ENCODE measurements at places on chromosomes 6 and 20.

GRCh38 chr20:63142933-63143332 lies 73.0 kb downstream of the YTHDF1 start:
- DNase-seq: no peak

- DNase-seq: no peak
Measured at GRCh38 chr20:61925555-61926252, 140.0 kb downstream of the TAF4 start.

DNA sequence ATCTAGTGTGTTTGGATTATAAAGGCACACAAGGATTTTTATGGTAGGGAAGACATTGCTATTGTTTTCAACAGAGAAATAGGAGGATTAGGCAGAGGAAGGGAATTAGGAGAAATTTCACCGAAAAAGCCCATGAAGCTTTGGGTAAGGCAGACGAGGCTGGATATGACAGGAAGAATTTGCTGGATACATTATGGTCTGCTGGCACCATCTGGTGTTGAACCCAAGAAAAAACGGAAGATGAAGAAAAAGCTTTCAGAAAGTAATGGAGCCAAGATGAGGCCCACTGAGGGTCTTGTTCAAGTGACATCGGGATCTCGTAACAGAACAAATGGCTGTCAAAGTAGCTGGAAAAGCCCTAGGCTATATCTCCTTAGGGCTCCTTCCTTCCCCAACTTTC lies 56.5 kb downstream of the OR2J2 start:
- no peak for DNase-seq

- no peak for DNase-seq
Measured at GRCh38 chr6:157586476-157587126, 205.6 kb downstream of the ZDHHC14 start.

DNA sequence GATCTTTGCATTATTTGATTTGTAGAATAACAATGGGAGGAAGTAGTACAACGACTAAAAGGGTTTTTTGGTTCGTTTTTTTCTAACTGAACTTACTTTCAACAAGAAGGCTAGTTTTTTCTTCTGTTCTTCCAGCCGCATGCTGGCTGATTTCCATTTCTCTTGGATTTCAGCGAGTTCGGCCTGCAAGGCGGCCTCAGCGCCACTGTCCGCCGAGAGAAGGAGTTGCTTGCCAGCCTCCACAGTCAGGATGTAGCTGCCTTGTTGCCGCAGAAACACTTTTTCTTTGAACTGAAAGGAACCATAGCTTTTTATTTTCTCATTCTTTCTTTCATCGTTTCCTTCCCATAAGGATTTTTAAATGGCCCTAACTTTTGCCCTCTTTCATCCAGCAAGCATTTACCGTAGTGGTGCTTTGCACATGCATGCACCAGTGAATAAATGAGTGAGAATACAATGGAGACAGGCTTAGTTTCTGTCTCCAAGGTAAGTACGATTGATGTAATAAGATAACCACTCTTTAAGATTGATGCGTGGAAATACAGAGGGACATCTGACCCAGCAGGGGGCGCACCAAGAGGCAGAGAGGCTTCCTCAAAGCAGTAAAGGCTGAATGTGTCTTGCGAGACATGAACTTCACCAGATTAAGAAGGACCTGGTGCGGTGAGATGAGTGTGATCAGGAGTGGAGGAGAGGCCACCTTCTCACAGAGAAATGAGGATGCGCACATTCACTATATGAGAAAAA lies 398.8 kb downstream of the ESR1 start:
- DNase-seq: peak; percentile 26

DNA sequence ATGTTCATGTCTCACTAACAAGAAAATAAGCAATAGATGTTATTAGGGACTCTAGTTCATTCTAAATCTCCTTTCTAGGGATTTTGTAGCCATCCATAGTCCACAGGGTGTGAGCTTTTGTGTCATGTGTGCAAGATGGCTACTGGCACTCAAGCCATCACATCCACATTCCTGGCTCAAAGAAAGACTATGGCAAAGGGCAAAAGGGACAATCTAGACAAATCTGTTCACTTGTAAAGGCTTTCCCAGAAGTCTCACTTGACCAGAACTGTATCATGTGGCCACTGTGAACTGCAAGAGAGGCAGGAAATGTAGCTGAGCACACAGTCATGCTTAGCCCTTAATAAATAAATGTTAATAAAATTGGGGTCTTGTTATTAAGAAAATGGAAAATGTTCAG lies 212.6 kb upstream of the EXOC2 start:
- no peak for DNase-seq

GRCh38 chr6:35728683-35729678 lies 7.9 kb upstream of the ARMC12 start:
- no peak for DNase-seq

DNA sequence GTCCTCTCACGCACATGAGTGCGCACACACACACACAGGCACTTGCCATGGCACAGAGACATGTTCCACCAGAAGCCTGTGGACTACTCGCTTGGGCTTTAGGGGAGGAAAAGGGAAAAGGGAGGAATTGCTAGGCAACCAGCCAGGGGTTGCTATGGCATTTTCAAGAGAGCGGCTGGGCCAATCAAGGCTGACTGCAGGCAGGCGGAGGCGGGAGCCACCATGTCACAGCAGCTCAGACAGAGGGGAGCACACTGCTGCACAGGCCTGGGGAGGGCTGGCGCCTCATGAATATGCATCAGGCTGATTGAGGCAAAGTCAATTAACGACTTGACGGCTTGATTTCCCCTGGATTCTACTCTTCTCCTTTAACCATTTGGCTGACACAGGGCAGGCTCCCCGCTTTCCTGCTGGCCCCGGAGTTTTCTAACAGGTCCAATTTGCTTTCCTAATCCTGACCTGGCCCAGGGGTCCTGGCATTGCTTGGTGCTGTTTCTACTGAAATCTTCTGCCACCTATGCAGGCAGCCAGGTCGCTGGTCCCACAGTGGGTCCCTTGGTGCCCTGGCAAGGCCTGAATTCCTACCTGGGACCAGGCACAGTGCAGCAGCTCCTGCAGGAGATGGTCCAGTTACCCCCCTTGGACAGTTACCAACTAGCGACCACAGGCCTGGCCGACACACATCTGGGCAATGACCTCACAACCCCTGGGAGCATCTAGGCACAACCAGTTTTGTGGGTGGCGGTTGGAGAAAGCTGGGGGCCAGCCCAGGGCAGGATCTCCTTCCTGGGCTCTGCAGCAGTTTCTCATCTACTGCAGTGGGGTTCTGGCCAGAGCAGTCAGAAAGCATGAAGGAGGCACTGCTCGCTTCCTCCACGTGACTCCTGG lies 52.1 kb downstream of the YTHDF1 start:
- no peak for DNase-seq

GRCh38 chr6:90993770-90994169 lies 406.9 kb upstream of the MAP3K7 start:
- DNase-seq: no peak
